ENCODE measurements at places on chromosomes 16 and 17. TPM values are rescaled to one million over a fixed set of nuclear protein-coding genes. Genes with fewer than 3 reads are reported as not detected.
A peak's percentile ranks its signal among the peaks of the same experiment; 100 is the strongest.

DNA sequence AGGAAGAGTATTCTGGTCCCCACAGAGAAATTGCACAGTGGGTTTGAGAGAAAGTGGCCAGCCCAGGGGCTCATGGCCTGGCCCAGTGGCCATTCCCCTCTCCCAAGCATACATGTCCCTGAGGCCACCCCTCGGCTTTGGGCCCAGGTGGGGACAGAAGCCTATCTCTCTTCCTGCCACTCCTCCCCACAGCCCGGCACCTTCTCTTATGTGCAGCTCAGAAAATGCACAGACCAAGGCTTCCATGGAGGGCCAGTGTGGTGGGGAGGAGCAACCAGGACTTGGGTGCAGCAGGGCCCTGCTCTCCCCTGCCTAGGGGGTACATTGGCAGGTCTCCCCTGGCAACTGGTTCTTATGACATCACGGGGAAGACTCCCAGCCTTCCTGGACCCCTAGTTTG, at the start of gene C16orf90:
TSS of gene C16orf90 (minus strand) at position 314 of the 400 bp plus-strand sequence. CDS start at position 246, 68 bp downstream.
- DNase-seq: no peak

DNA sequence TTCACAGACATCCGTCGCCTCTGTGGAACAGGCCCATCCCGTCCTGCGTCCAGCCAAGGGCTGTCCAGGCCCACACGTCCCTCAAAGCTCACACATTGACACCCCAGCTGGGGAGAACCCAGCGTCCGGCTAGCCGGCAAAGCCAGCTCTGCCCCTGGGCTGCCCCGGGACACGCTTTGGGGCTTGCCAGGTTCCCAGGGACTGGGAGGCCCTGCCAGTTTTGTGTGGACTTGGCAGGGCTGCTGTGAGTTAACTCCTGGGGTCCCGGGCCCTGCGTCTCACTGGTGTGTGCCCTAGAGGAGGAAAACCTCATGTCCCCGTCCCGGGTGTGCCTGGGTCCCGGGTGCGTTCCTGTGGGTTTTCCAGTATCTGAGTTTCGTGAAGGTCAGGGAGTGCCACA, 6.3 kb downstream of the SOX8 start:
- DNase-seq: no peak

GRCh38 chr17:3964203-3965117, at the start of gene ATP2A3:
TSS of gene ATP2A3 (minus strand) at chr17:3964437. CDS start at chr17:3964291, 146 bp downstream.
- no peak for DNase-seq

The MMP2 gene
- 516 TPM for total RNA-seq

The CMTM1 gene
- not detected for total RNA-seq

DNA sequence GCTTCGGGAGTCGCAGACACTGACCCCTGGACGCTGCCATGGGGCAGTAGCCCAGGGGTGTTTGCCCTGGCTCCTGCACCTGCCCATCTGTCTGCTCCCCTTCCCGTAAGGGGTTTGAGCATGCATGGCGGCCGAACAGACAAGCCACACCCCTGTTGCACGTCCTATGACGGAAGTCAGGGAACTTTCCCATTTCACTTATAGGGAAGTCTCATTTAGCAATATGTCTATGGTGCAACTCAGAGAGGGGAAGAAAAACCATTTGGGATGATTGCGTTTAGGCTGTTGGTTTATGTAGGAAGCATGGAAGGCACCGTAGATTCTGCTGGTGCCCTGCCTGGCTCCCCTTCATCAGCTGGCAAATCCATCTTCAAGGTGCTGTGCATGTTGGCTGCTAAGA, 112.5 kb downstream of the HAPSTR1 start:
- no peak for DNase-seq

The CDRT15 gene
- not detected for total RNA-seq

DNA sequence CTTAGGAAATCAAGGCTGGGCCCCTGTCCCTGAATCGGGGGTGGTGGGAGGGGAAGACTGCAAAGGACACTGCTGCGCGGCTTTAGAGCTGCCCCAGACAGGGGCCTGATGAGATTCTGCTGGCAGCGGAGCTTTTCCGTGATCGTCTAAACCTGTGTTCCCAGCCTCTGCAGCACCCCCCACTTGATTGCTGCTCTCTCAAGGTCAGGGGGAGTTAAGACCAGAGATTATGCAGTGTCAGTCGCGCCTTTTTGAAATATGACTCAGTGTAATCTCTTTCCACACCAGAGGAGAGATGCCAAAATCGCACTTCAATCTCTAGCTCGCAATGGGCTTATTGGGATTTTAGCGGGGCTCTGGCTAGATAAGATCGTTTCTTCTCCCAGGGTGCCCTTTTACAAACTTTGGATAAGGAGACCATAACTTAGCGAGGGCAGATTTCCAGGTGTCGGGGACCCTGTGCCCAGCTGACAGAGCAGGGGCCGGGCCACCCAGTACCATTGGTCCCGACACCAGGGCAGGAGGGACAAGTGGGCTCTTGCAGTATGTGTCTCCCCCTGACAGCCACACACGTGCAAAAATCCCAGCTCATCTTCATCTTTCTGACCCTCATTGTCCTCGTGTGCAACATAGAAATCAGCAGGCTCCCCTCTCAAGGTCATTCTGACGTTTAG, 87.0 kb downstream of the IRX3 start:
- no peak for DNase-seq

The AHSP gene
- not detected for total RNA-seq

The CCL3 gene
- total RNA-seq: not detected

The OR2C1 gene
- total RNA-seq: 0.39 TPM

GRCh38 chr17:32116937-32117336, 25.4 kb upstream of the RHOT1 start:
- DNase-seq: no peak

The SCGB1C2 gene
- total RNA-seq: not detected

The CCL14 gene
- total RNA-seq: 3.5 TPM

GRCh38 chr17:2710071-2710802, 1.3 kb downstream of the CLUH start:
- DNase-seq: peak; percentile 85

GRCh38 chr16:31002250-31002700, 8.2 kb downstream of the STX1B start:
- no peak for DNase-seq

GRCh38 chr16:89691231-89691985, 4.9 kb downstream of the CDK10 start:
- no peak for DNase-seq

The NT5C3B gene
- 35.1 TPM for total RNA-seq

DNA sequence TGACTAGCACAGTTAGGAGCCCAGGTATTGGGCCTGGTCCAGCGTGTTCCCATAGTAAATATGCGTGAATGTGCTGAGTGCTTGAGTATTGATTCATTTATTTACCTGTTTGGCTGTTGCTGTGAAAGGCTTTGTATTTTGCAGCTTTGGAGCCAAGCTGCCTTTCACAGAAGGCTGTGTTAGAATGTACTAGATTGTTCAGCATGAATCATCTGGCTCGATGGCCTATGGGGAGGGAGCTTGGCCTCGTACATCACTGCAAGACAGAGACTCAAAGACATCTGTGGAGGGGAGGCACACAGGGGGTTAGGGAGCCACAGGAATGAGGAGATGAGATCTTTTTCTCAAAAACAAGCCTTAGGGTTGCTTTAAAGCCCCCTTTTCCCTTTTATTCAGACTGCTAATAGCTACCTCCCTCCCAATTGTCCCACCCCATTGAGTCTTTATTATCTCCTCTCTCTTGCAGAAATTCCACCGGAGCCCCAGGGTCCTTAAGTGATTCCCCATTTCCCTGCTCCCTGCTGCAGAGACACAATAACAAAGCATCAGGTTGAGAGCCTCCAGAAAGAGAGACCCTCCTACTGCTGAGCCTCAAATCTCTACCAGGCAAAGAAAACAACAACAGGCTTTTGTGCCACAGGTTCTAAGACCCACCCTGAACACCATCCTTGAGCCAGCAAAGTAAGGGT, 307.2 kb downstream of the ABCC12 start:
- DNase-seq: no peak

DNA sequence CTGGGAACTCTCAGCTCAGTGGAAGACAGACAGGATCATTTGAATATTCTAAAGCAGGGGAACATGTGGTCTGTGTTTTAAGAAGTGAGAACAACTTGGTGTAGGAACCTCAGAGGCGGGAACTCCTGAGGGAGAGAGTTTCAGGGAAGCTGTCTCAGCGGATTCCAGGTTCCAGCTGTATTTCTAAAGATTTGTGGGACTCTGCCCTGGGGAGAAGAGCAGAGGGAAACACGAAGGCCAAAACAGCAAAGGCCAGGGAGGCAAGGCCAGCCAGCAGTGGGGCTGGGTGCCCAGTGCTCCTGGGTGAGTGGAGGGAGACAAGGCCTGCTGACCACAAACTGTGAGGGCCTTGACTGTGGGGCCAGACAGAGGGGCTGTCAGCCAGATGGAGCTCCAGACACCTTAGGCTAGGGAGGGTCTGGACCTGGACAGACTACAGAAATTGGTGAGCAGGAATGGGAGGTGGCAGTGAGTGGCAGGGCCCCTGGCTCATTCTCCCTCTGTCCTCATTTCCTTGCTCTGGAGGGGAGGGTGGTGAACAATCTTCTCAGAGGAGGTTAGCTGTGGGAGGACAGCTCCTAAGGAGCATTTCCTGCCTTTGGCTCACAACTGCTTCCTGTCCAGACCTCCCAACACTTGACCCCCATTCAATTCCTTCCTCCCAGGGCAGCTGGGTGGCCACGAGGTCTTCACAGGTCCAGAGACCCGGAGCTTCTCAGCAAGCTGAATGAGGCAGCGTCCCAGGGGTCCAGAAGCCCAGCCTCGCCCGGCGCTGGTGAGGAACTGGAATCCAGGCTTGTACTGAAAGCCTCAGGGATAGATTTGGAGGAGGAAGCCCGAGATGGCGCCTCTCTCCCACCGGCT, 21.0 kb upstream of the FZD2 start:
- DNase-seq: no peak

DNA sequence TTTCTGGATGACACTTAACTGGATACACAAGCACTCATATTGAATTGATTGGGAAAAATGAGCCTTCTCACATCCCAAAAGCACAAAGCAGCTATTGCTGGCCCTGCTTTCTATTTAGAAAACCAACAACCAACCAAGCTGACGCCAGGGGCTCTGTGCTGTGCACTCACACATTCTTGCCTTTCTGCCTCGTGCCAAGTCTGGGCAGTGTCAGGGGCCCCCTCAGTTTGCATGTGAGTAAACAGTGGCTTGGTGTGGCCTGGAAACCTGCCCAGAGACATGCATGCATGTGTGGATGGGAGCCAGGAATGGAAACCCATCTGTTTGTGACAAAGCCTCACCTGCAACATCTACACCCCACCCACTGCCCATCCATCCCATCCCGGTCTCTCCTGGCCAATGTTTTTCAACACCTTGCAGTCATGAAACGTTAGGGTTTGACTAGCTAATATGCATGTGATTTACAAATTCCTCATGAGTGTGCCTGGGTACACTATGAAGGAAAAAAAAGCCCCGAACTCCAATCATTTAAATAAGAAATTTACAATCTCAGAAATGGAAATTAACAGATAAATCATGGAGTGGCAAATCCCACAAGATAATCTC, 20.4 kb downstream of the MIEF2 start:
- no peak for DNase-seq

GRCh38 chr17:8753976-8754440, 4.3 kb downstream of the SPDYE4 start:
- no peak for DNase-seq

DNA sequence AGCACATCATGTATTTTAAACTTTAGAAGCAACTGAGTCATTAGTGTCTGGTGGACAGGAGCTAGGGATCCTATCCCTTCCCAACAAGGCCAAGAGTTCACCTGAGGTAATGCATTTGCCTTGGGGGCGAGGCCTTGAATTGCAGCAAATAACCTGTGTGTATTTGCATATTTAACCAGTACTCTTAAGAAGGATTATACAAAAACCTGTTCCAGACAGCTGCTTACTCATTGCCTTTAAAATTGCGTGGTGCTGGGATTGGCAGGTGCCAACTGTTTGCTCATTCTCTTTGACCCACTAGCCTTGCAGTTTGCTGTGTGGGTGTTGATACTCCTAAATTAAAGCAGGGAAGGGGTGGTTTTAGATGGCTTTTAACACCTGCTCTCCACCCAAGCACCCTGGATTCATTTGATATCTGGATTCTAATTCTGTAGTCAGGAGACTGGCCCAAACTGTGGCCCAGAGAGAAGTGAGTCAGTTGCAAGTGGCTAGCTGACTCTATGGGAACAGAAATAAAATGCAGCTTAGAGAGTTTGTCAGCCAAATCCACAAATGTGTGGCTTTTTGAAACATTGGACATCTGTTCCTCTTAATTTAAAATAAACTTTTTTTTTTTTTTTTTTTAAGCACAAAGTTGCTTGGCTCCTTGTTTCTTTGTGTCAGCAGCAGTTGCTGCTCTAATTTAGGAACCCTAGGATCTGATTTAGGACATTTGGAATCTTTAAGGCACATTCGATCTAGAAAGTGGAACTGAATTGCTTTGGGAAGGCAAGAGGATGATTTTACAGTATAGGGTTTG, 46.9 kb downstream of the TUBD1 start:
- DNase-seq: peak; percentile 77

- DNase-seq: no peak
These were observed 296.5 kb upstream of the MAF start for GRCh38 chr16:79897104-79897452.

- peak; percentile 76 for DNase-seq
These were observed 355.4 kb upstream of the TNRC6C start for GRCh38 chr17:77602883-77603640.

GRCh38 chr17:29836643-29837042, 93.4 kb downstream of the SSH2 start:
- DNase-seq: no peak

- no peak for DNase-seq
These were observed 9.9 kb downstream of the C17orf67 start for GRCh38 chr17:56823848-56824247.

The TNFRSF17 gene
- total RNA-seq: not detected

The RNF112 gene
- total RNA-seq: 1.5 TPM

DNA sequence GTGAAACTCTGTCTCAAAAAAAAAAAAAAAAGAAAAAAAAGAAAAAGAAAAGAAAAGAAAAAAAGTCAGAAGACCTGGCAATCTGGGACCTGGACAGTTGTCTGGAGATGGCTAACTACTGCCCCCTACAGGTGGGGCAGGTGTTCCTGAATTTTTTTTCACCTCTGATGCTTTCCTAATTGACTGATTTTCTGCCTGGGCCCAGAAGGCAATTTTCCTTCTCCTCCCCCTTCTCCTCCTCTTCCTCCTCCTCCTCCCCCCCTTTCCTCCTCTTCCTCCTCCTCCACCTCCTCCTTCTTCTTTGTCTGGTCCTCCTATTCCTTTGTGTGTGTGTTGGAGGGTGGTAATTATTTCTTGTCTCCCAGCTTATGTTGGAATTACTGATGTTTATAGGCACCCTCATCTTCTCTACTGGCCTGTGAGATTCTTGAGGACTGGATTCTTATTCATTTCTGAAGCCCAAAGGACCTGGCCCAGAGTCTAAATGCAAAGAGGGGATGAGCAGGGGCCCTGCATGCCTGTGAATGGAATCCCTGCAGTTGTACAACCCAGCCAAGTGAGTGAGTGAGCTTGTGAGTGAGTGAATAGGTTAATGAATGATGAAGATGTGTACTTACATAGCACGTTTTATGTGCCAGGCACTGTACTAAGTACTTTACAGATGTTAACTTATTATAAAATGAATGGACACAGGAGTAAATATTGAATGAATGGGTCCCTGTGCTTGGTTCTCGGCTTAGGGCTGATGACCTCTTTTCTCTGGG, 26.9 kb downstream of the IRX5 start:
- DNase-seq: no peak

Data from lower leg skin (tissue), 4 donors.